Umbilical cord (tissue), 2 donors: ENCODE measurements at places on chromosomes 12 and 14. TPM values are rescaled to one million over a fixed set of nuclear protein-coding genes. Genes with fewer than 3 reads are reported as not detected.
A peak's percentile ranks its signal among the peaks of the same experiment; 100 is the strongest.

- no peak for DNase-seq
Observed at GRCh38 chr14:104343690-104344640, 205.6 kb downstream of the KIF26A start.

- no peak for DNase-seq
Observed at GRCh38 chr14:54462048-54462447, 20.9 kb upstream of the CNIH1 start.

DNA sequence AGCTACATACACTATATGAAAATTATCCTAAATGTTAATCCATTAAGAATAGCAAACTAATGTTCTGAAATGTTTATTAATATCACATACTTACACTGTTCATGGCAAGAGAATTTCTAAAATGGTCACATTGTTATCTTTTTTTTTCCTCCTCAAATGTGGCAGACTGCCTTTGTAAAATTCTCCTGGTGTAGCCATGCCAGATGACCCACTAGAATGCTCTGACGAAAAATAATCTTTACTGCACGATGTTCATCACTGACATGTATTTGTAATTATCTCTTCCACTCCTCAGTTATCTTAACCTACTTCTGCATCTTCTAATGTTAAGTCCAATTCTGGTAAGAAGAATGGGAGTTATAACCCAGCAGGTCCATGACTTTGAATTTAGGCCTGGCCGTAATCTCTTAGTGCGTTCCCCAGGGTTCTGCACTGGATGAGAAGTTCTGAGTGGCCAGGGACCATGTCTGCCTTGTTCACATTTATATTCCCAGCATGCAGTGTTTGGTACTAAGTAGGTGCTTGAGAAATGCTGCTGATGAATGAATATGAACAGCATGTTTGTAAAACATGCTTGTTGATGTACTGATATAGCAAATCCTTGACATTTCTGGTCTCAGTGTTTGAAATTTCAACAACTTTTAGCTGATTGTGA, 46.7 kb downstream of the NOPCHAP1 start:
- no peak for DNase-seq

GRCh38 chr12:26823390-26823789, 9.6 kb downstream of the ITPR2 start:
- no peak for DNase-seq

DNA sequence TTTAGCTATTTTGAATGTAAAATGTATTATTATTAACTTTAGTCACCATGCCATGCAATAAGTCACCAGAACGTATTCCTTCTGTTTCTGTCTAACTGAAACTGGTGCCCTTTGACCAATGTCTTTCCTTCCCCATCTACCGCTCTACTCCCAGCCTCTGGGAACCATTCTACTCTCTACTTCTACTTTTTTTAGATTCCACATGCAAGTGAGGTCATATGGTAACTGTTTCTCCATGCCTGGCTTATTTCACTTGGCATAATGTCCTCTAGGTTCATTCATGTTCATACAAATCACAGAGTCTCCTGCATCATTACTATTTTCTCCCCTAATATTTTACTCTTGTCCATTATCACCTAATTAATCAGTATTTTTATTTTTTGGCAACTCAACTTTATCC, 160.1 kb downstream of the TMX1 start:
- peak; percentile 42 for DNase-seq

DNA sequence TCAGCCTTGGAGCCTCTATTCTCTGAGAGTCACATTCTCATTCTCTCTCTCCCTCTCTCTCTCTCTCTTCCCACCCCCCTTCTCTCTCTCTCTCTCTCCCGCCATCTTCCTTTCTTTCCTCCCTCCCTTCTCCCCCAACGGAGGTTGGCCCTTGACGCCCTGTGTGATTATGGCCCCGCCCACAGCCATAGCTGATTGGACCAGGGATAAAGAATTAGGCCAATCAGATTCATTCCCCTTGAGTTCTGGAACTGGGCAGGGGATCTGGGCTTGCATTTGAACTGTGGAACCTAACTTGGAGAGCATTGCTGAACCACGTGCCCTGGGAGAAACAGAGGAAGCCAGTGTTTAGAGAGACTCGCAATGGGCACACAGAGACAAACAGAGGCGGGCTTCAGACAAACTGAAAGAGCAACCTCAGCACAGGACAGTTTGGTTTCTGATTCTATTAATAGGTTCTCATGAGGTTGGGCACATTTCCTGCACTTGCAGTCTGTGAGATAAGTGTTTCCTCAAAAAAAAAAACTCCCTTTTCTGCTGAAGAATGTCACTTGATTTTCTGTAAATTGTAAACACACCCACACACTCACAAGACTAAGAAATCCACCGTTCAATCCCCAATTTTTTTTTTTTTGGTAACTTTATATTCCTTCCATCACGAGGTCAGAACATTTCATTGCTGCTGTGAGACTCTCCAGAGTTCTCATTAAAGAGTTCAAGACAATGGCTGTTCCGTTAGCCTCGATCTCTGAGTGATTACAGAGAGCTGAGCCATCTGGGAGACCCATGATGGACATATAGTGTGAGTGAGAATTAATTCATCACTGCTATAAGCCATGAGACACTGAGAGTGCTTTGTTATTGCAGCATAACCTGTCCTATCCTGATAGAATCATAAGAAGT, 3.5 kb upstream of the P2RX7 start:
- DNase-seq, result peak; percentile 73

DNA sequence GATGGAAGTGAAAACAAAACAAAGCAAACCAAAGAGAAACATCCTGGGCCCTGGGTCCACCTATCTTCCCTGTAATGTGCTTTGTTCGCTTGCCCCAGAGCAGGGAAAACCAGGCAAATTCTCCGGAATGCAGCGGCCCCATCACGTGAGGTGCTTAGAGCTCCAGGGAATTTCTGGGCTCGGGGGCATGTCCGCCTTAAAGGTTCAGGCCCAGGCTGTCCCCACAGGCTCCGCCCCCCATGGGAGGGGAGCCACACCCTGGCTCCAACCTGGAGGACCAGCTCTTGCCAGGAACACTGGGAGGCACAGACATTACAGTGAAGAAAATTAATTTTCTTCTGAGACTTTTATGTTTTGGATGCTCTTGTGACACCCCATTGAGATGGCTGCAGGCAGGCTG, 69.9 kb downstream of the RBM19 start:
- no peak for DNase-seq

Gene BATF
- 2.2 TPM for total RNA-seq

Gene KLRF1
- total RNA-seq, result 1.9 TPM
